ENCODE measurements at places on chromosomes 5 and 9. TPM values are rescaled to one million over a fixed set of nuclear protein-coding genes. Genes with fewer than 3 reads are reported as not detected.

DNA sequence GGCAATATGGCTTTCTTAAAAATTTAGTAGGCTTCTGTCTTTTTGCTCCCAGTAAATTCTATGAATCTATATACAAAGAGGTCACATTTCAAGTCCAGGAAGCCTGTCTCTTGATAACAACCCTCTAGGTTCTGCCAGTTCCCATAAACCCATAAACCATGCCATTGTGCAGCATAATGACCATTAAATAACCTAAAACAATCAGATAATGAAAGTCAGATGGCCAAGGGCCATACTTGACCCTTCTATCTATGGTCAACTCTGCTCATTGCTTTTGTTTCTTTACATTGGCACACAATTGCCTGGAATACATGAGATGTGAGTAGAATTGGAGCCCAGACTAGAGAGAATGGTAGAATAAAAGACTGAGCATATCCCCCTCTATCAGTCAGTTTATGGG lies 305.4 kb upstream of the KIF2A start:
- no peak for DNase-seq

GRCh38 chr5:41196197-41196596 lies 17.1 kb downstream of the C6 start:
- no peak for DNase-seq

GRCh38 chr5:63164339-63164738 lies 585.7 kb downstream of the LRRC70 start:
- no peak for DNase-seq

DNA sequence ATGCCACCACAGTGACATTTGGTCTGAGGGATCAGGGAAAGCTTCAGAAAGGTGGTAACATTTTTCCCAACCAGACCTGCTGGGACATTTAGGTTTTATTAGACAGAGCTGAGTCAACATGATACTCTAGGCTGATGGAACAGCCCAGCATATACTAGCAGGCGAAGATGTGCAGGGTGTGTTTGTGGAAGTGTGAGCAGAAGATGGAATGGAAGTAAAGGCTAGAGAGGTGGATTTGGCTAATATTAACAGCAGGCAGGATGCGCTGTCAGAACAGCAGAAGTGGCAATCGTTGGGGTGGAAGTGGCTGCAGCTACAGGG lies 340.6 kb downstream of the ASTN2 start:
- DNase-seq: no peak

DNA sequence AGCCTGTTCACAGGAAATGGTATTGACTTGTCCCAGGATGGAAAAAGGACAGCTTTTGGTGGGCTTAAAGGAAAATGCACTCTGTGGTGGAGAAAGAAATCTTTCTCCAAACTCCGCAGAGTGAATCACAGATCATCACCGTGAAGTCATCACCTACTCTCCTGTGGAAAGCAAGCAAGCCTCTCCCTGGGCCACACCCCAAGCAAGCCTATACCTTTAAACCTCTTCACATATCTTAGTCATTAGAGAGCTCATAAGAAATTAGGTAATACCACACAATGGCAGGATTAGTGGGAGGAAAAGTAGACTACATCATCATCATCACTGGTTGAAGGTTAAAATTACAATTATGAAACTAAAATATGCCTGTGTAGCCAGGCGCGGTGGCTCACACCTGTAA lies 23.2 kb downstream of the TLE1 start:
- DNase-seq: no peak

DNA sequence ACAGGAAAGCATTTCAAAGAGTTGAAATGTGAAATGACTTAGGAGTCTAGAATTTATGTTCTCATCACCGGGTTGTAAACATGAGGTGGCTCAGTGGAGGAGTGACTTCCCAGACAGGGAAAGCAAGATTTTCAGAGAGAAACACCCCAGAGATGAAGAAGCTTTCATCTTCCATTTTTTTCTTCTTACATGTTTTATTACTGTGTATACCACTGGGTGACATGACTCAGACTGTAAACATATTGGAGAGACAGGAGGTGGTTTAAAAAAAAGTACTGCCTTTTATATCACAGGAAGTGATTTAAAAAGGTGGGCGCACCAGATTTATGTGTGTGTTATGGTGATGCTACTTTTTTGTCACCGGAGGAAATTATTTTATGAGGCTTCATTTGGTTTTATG lies 209.1 kb upstream of the TUT7 start:
- no peak for DNase-seq

DNA sequence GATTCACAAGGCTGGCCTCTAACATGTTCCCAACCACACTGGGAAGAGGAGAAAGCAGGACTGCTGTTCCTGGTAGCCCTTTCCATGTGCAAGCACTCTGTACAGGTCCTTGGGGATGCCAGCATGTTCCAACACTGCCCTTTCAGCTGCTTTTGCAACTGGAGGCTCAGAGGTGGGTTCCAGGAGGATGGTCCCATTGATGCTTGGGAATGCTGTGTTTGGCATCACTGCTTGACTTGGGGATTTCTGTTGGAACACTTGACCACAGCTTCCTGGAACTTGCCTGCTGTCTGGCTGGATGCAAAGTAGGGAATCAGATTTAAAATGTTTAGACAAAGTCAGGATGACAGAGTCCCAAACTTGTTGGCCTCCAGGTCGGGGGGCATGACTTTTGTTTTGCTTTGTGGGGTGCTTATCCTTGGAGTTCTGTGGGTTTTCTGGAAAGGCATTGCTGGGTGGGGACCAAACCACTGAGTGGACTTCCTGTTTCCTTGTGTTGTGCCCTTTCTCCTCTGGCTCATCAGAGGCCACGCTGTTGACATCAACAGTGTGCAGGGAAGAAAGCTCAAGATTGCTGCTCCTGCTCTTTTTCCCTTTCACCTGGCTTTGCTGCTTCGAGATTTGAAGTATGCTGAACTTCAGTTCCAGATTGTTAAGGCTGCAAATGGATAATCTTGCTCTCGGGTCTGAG lies 148.5 kb upstream of the RPS23 start:
- DNase-seq: no peak

Gene C5orf34
- polyA plus RNA-seq: 4.2 TPM

GRCh38 chr9:72305102-72305546 lies 59.9 kb downstream of the ZFAND5 start:
- DNase-seq: no peak

Gene PALM2AKAP2
- polyA plus RNA-seq: 11.3 TPM

- DNase-seq: no peak
These were observed 143.3 kb upstream of the LMX1B start for GRCh38 chr9:126470241-126470993.

Gene PCDHGA6
- 4.2 TPM for polyA plus RNA-seq

DNA sequence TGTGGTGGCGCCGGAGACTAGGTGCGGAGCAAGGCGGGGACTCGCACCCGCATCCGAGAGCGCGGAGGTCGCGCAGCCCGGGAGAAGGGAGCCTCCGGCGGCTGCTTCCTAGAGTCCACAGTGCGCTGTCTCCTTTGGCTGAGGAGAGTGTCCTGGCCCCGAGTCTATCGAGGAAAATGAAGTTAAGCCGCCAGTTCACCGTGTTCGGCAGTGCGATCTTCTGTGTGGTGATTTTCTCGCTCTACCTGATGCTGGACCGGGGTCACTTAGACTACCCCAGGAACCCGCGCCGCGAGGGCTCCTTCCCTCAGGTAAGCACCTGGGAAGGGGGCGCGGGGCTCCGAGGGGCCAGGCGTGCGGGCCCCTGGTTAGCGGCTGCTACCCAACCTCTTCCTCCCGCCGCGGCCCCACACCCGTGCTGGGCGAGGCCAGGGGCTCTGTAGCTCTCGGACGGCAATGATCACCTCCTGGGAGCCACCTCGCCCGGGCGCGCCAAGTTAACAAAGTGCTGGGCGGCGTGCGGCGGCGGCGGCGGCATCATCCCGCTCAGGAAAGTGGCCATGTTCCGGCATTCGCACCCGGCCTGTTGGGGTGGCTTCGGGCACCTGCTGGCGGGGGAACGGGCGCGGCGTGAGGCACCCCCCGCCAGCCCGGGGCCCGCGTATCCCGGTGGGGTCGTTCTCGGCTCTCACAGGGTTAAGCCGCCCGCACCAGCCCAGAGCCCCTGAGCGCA lies 681 bp downstream of the MAN2A1 start:
- DNase-seq: peak; percentile 29

Gene TMEFF1
- polyA plus RNA-seq: 5.4 TPM

GRCh38 chr5:63233361-63233760 lies 654.7 kb downstream of the LRRC70 start:
- DNase-seq: no peak

Gene FAXDC2
- 35.9 TPM for polyA plus RNA-seq

- no peak for DNase-seq
These were observed 56.9 kb upstream of the SHB start for GRCh38 chr9:38125889-38126288.

DNA sequence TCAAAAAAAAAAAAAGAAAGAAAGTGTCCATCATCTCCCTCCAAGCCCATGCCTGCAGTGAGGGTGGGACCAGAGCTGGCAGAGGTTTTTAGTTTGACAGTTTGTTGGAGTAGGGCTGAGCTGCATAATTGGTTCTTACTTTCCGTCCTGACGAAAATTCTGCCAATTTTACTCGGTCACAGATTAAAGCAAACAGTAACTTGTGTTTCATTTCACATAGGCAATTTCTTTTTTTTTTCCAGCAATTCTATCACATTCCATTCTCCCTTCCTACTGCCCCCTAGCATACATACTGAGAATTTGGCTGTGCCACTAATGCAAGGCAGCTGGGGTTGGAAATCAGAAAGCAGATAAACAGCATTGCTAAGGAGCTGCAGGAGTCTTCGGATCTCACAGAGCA lies 132.4 kb downstream of the FRMD3 start:
- DNase-seq: no peak

Gene C1QTNF2
- 0.98 TPM for polyA plus RNA-seq

DNA sequence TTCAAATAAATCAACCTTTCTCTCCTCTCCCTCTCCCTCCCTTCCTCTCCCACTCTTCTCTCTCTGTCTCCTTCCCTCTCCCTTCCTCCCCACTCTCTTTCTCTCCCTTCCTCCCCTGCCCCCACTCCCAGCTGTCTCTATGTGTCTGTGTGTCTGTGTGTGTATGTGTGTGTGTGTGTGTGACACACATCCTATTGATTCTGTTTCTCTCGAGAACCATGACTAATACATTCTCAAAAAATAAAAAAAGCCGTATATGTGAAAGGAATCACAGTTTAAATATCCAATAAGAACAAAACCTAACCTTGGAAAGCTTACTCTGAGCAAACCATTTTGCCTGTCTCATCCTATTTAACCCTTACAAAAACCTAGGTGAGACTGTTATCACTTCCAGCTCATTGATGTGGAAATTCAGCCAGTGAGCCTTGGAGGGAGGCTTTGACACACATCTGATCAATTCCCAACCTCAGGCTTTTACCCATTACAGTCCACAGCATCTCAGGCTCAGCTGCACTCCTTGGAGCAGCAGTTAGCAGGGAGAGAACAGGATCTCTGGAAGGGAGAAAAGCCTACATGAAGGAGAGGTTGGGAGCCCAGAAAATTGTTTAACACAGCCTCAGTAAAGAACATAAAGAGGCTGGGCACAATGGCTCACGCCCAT lies 8.3 kb downstream of the HSD17B3 start:
- DNase-seq: no peak

Gene TMEM174
- 27.2 TPM for polyA plus RNA-seq

DNA sequence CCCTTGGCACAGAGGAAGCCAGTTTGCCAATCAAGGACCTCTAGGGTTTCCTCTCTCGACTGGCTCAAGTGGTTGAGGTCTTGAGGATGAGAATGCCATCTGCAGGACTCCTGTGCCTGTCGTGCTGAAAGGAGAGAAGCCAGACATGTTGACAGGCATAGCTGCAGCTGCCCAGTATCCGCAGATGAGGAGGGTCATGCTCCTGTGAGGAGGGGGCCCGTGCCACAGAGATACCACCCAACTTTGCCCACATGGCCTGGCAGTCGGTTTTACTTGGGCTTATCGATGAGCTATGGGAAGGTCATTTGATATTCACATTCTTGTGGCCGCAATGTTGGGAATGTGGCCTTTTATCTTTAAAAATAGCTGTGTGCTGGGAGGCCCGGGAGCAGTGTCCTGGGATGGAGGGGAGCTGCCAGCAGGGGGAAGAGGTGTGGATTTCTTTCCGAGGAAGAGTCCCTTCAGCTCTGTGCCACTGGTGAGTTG lies 17.4 kb downstream of the FRMPD1 start:
- no peak for DNase-seq

Data from right renal cortex interstitium (tissue), 3 donors.